Fibroblast of the aortic adventitia (primary cell): ENCODE measurements at places on chromosomes 7 and 10.
A peak's percentile ranks its signal among the peaks of the same experiment; 100 is the strongest.

- DNase-seq, result peak; percentile 28
Observed at GRCh38 chr7:94364816-94365215, 29.9 kb upstream of the COL1A2 start.

DNA sequence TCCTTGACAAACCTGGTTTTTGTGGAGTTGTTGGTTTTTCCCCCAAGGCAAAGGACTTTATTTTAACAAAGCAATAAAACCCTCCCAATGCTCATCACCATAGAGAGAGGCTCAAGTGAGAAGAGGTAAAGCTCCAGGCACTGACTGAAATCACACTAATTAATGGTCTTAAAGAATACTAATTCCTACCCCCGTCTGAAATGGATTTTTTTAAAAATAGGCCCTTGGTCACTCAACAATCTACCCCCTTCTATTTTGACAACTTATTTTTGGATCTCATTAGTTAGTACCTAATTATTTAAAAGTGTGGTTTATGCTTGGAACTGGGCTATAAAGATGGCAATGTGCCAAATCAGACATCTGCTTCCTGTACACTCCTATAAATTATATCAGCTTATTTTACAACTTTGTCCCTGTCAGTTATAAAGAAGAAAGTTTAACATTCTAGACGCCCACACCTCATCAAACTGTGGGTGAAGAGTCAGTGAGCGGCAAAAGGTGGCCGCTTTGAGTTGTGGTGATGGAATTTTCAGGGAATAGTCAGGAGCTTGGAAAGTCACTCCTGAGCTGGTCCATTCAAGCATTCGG is 10.6 kb downstream of the GLI3 start:
- no peak for DNase-seq

DNA sequence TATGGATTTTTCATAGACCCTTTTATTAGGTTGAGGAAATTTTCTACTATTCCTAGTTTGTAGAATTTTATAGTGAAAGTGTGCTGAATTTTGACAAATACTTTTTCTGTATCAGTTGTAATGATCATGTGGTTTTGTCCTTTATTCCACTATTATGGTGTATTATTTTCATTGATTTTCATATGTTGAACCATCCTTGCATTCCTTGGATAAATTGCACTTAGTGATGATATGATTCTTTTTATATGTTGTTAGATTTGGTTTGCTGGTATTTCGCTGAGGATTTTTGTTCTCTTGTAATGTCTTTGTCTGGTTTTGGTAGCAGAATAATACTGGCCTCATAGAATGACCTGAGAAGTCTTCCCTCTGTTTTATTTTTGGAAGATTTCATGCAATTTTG is 140.6 kb upstream of the CDK6 start:
- no peak for DNase-seq

DNA sequence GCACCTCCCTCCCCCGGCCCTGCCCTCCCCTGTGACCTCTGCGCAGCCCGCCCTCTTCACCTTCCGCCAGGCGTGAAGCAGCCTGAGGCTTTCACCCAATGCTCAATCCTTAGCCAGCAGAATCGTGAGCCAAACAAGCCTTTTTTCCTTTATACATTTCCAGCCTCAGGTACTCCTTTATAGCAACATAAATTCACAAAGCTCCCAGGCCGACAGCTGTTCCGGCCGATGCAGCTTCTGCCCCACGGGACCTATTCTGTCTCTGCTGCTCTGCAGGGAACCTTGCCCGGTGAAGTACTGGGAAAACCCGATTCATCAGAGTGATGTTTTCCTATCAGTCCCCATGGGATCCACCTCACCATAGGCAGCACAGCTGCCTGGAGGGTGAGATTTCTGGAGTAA is 87.4 kb downstream of the CHST15 start:
- no peak for DNase-seq

DNA sequence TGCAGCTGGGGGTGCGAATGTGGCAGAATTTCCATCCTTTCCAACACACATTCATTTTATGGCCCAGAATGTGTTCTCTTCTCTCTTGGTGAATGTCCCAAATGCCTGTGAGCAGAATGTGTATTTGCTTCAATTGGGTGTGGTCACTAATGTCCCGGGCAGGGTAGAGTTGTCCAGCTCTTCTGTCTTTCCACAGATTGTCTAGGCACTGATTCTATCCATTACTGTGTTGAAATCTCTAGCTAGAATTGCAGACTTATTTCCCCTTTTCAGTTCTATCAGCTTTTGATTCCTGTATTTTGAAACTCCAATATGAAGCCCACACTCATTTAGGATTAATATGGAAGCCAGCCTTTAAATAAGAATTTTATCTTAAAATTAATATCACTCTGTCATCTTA is 14.0 kb upstream of the AKR1E2 start:
- DNase-seq, result peak; percentile 54
